Kidney tubule cell (primary cell): ENCODE measurements at places on chromosomes 13 and 19.

DNA sequence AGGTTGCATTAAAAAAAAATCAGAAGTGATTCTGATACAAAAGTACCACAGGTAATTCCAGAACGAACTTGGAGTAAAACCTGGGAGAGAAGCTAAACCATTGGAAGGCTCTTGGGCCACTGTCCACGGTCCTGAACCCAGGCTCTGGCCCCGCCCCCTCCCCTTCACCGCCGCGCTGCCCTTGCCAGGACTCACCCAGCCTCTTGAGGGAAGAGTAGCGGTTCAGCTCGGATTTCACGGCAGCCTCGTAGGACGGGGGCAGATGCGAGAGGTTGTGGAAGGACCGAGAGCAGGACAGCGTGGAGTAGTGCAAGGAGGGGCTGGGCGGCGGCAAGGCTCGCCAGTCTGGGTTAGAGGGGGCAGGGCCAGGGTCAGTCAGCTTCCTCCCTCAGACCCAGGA, 5.7 kb downstream of the SHISA7 start:
- peak; percentile 49 for DNase-seq

- no peak for DNase-seq
Measured at GRCh38 chr19:815775-816499, 5.8 kb downstream of the PLPPR3 start.

DNA sequence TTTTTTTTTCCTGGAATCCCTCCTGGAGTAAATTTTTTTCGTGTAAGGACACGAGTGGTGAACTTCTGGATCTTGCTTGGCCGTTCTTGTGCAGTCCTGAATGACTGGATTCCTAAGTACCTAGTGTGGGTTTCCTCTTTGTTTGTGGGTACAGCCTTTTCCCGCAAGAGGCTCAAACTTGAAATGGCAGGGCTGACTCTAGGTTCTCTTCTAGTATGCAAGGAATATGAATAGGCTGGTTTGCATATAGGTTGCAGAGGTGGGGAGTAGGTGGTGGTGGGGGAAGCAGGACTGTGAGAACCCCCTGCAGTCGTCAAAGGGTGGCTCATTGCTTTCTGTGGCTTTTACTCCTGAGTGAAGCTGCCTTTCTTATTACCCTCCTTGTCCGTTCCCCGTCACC, 13.6 kb downstream of the UBAC2 start:
- DNase-seq = no peak

DNA sequence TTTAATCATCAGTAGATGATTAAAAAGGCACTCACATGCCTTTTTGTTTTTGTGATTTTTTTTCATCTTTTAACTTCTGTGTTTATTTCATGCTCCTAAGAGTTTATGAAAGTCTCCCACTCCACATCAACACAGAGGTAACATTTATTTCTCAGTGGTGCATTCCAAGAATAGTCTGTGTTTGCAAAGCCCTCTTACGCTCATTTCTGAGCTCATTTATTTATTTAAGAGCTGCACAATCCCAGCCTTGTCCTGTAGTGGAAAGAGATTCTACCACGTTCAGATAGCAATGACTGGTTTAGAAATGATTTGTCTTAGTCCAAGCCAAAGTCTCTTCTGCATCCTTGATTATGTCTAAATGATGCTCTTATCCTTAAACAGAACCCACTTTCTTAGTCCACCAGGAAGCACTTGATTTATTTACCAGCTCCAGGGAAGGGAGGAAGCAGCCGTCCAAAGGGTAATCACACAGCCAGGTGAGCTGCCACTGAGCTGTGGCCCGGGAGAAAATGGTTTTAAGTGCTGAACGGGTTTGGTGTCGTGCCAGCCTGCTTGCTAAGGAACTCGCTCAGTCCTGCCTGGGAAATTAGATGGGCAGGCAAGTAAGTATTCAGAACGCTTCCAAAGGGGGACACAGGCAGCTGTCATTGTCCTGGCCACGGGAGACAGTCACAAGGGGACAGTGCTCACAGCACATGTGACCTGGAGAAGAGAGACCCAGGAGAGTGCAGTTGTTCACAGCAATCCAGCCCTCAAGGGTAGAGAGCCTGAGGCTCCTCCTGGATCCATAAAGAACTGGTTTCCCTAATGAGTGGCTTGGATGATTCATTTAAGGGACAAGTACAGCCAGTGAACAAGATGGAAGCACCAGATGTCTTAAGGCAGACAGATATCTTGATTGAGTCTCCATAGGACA, 131.8 kb upstream of the WASF3 start:
- peak; percentile 7 for DNase-seq

DNA sequence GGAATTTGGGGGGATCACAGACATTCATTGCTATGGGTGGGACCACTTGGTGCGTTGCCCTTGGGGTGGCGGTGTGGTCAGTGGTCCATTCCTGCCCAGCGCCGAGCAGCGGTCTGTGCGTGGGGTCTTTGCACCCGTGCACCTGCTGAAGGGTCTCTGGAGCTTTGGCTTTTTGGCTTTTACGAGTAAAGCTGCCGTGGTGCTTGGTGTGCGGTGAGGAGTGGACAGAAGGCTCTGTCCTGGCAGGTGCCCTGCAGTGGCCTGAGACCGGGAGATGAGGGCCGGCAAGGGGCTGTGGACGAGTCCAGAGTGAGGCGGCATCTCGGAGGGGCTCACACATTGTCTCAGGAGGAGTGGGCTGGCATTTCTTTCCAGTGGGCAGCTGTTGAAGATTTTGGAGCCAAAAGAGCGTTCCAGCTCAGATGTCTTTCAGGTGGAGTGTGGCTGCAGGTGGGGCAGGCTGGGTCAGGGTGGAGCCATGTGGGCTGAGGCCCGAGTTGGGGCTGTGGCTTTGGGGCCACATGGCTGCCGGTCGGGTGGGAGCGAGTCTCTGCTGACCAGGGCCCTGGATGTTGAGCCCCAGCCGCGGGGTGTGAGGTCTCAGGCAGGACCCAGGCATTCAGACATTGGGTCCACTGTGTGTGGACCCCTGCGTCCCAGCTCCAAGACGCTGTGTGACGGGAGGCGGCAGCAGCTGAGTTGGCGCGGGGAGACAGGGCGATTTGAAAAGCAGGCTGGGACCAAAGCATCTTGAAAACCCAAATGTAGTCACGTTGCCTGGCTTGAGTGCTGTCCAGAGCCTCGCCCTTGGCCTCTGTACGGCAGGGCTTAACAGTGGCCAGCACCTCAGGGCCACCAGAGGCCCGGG, 11.7 kb downstream of the GNA11 start:
- DNase-seq = no peak

DNA sequence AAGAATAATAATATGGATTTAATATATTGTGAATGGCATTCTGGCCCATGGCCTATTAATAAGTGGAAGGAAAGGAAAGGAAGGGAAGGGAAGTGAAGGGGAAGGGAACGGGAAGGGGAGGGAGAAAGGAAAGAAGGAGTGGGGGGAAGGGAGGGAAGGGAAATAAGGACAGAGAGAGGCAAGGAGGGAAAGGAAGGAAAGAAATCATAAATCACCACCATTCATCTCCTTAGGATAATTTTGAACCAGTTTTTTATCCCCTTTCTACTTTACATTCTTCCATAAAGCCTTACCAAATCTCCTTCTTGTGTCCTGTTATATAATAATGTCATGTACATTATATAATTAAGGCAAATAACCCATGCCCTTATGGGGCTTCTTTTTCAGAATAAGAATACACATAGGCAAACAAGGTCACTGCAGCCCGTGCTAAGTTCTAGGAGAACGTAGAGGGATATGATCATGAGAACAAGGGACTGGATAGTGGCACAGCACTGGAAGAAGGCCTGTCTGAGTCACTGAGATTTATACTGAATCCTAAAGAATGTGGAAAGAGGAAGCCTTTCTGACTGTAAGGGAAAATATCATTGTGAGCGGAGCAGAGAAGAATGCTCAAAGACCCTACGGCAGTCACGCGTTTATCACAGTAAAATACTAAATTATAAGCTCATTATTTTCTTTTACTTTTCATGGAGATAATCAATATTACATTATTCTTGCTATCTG, 444.5 kb upstream of the GPC6 start:
- no peak for DNase-seq

DNA sequence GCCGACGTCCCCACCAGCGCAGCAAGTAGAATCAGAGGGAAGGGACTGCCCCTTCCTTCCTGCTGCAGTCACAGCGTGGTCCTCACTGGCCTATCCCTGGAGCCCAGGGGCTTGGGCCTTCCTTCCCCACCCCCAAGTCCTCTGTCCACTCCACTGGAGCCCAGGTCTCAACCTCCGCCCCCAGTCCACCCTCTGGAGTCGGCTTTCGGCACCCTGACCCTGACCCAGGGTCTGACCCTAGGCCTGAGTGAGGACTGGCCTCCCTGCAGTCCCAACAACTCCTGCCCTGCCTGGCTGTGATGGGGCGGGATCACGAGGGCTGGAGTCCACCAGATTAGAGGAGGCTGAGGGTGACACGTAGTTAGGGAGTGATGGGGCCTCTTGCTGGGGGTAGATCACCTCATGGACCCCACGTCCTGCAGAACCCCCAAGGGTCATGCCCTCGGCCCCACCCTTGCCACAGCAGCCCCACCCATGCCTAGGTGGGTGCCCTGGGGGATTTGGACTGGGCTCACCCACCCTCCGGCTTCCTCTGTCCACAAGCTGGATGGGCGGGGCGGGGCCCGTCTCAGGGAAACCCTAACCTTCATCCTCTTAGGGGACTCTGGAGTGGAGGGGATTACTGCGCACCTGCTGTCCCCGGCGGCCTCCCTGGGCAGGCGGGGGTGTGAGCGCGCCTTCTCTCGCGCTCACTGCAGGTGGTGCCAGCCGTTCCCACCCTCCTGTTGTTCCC, 3.8 kb downstream of the RAX2 start:
- DNase-seq = no peak
